ENCODE measurements at places on chromosomes 2 and 18.

DNA sequence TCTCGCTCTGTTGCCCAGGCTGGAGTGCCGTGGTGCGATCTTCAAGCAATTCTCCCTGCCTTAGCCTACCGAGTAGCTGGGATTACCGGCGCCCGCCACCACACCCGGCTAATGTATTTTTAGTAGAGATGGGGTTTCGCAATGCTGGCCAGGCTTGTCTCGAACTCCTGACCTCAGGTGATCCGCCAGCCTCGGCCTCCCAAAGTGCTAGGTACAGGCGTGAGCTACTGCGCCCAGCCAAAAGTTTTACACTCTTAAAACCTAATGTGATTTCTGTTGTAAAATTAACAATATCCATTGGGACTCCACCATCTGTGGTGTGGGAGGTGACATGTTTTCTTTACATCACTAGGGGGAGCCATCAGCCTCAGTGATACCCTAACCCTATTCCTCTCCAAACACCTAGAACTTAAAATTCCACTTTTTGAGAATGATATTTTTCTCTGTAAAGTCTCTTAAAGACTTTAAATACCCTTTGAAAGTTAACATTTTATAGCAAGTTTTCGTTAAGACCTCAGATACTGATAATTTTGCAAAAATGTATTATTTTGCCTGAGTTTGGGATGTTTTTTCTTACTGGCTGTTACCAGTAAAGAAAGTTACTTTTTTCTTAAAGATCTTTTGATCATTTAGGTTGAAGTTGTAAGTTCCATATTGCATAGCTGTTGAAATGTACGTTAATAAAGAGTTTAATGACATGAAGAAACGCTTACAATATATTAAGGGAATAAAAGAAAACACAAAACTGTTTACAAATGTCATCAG is 11.6 kb upstream of the EIF2AK2 start:
- DNase-seq, result peak; percentile 26

DNA sequence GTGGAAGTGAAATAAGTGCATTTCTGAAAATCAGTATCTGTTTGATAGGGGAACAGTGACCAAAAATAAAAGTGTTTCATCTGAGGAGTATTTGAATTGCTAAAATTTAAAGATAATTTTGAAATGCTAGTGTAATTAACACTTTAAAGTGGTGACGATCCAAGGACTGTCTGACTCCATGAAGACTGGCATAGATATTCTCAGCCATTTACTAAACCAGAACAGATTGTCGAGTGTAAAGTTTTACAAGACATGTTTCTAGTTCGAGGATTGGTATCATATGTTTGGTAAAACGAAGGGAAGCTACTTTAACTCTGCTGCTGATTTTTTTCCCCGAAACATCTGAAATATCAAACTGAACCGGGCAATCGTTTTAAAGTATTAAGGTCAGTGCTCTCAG is 417.9 kb downstream of the EPHA4 start:
- DNase-seq, result no peak

DNA sequence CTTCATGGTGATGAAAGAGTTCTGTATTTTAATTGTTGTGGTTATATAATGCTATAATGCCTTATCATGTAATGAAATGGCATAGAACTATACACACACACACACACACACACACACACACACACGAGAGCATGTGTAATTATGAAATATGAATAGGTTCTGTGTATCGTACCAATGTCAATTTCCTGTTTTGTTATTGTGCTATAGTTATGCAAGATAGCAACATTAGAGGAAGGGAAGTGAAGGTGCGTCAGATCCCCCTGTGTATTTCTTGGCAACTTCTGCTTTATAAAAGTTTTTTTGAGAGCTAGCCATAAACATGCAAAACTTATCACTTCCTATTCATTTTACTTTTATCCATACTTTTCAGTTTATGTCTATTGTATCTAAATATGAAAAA is 60.7 kb upstream of the ARHGAP15 start:
- DNase-seq, result peak; percentile 2

DNA sequence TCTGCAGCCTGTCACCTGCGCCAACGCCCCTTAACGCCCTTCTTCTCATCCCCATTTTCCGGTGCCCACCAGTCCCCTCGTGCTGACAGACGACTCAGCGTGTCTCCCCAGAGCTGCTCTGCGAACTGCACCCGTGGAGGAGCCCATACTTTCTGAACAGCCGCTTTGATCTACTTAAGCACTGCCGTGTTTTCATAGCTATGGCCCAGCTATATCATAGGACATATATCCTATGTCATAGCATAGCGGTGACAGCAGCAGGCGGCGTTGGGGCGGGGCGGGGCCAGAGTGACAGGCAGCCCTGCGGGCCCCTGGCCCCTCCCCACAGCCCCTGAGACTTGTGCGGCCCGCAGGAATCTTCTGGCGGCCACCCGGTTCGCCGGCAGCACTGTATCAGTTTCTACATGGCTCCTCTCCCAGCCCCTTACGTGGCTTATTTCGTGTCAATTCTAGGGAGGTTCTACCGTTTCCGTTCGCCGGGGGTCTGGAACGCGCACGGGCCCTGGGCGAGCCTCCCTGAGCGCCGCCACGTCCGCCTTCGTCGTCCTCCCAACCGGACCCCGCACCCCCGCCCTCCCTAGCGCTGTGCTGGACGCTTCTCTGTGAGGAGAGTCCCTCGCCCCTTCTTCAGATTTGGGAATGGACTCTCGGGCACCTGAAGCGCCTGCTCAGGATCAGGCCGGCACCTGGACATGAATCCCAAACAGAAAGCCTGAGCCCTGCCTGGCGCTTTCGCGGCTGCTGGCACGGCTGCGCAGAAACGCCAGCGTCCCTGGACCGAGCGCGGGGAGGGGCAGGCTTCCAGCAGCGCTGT is 35.4 kb downstream of the PTPN18 start:
- DNase-seq, result peak; percentile 69

- DNase-seq, result peak; percentile 35
Measured at GRCh38 chr2:240819858-240820606, at the start of gene KIF1A. Gene KIF1A, minus strand, starts transcription at chr2:240820219. Its CDS starts 22,467 bp downstream, at chr2:240797752.

GRCh38 chr2:149715894-149716293 is 128.3 kb upstream of the MMADHC start:
- DNase-seq, result no peak

GRCh38 chr2:142938240-142938639 is 60.8 kb downstream of the KYNU start:
- DNase-seq, result no peak

GRCh38 chr2:177675825-177676224 is 283.3 kb downstream of the AGPS start:
- DNase-seq, result no peak
